ENCODE measurements at places on chromosomes 16 and 17. TPM values are rescaled to one million over a fixed set of nuclear protein-coding genes. Genes with fewer than 3 reads are reported as not detected.

DNA sequence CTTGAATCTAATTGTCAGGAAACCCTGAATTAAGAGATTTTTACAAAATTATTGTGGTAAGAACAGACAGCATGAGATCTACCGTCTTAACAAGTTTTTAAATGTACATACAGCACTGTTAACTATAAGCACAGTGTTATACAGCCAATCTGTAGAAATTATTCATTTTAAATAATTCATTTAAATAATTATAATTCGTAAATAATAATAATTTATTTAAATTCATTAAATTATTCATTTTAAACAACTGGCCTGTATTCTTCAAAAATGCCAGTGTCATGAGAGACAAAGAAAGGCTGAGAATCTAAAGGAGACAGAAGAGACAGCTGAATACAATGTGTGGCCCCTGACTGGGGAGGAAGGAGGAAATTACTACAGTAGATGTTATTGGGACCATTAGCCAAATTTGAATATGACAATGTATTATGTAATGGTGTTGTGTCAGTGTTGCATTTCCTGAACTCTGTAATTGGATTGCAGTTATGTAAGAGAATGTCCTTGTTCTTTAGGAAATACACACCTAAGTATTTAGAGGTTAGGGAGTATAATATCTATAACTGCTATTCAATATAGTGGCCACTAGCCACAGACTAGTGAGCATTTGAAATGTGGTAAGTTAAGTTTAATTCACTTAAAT, 2.3 kb downstream of the RSAD1 start:
- peaks cover 23% of the 10 kb centered on the region for H3K4me1 ChIP-seq
- no peak for DNase-seq
- peaks cover 21% of the 10 kb centered on the region for H3K36me3 ChIP-seq
- H3K27me3 ChIP-seq, result no peaks in the 10 kb centered on the region

- H3K27ac ChIP-seq, result no peak overlapping the region
- no peaks in the 10 kb centered on the region for H3K4me1 ChIP-seq
- no peaks in the 10 kb centered on the region for H3K27me3 ChIP-seq
- no peak for DNase-seq
- H3K36me3 ChIP-seq, result peaks cover 25% of the 10 kb centered on the region
These were observed 31.1 kb upstream of the CARMIL2 start for GRCh38 chr16:67613808-67614207.

- peaks cover 39% of the 10 kb centered on the region for H3K4me1 ChIP-seq
- no peaks in the 10 kb centered on the region for H3K27me3 ChIP-seq
- peak; percentile 50 for DNase-seq
- peak overlapping the region; percentile 52 for H3K4me3 ChIP-seq
These were observed 14.4 kb downstream of the GUCY2D start for GRCh38 chr17:8016632-8017424.

- no peak overlapping the region for H3K4me3 ChIP-seq
- H3K36me3 ChIP-seq, result no peaks in the 10 kb centered on the region
- no peaks in the 10 kb centered on the region for H3K27me3 ChIP-seq
- DNase-seq, result no peak
- H3K27ac ChIP-seq, result no peak overlapping the region
These were observed 2.7 kb upstream of the SEPTIN12 start for GRCh38 chr16:4790871-4791270.

- no peak for DNase-seq
- H3K27me3 ChIP-seq, result no peaks in the 10 kb centered on the region
- peak overlapping the region; percentile 76 for H3K4me3 ChIP-seq
- peak overlapping the region; percentile 0 for H3K27ac ChIP-seq
These were observed 740 bp upstream of the POLR3E start for GRCh38 chr16:22296225-22297113.

GRCh38 chr16:65783709-65784474, 582.6 kb upstream of the CDH5 start:
- H3K4me1 ChIP-seq, result no peaks in the 10 kb centered on the region
- DNase-seq, result no peak

- H3K27ac ChIP-seq, result no peak overlapping the region
- H3K36me3 ChIP-seq, result no peaks in the 10 kb centered on the region
- H3K27me3 ChIP-seq, result no peaks in the 10 kb centered on the region
- DNase-seq, result no peak
These were observed 275.2 kb upstream of the RBFOX1 start for GRCh38 chr16:7057458-7057857.

DNA sequence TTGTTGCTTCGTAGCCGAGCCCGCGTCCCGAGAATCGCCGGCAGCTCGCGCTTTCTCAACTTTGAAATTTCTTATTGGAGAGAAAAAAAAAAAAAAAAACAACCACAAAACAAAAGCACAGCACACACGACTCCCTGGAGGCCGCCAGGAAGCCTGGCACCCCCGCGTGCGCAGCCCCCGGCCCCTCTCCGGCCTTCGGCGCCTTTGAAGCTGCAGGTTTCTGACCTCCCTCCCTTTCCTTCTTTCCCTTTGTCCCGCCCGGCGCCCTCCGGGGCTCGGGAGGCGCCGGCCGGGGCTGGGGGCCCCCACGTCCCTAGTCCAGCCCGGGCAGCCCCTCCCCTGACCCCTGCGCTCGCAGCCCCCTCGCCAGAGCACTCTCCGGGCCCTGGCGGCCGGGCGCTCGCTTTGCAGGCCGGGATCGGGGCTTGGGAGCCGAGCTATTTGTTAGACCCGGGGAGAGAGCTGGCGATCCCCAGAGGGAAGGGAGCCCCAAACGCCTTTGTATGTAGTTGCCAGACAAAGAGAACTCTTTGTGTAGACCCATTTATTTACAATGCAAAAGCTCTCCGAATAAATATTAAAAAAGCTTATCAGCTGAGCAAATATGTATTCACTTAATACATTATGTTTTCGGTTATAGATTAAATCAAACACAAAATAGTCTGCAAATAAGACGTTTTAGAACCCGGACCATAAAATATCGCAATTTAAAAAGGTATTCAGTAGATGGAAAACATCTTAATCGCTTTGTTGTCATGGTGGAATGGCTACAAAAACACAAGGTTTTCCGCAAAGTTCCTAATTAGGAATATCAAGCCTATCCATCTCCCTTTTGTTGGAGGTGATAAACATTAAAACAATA, 2.3 kb downstream of the BAHCC1 start:
- no peak for DNase-seq
- H3K36me3 ChIP-seq, result no peaks in the 10 kb centered on the region
- H3K4me1 ChIP-seq, result no peaks in the 10 kb centered on the region
- H3K27ac ChIP-seq, result peak overlapping the region; percentile 98

DNA sequence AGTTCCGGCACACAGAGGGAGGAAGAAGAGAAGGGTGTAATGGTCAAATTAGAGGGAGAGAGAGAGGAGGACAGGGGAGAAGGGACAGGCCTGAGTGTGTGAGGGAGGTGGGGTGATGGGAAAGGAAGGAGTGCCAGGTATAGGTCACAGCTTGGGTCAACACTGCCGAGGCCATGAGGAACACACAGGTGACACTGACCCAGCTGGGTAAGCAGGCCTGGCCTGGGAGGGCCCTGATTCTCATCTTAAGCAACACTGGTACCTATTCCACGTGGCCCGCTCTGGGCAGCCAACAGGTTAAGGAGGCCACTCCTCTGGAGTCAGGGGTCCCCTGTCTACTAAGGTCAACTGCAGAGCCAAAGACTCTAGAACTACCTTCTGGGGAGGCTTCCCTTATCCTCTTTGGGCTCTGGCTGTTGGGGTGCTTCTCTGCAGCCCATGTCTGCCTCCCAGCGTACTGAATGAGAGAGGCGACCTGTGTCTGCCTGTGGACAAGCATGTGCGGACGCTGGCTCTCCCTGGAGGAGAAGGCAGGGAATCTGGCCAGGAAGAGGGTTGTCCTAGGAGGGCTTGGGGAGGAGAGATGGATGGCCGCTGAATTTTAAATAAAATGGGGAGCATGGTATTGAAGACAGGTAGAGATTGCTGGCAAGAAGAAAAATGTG, 57.6 kb downstream of the RGS9 start:
- H3K27ac ChIP-seq, result no peak overlapping the region
- peaks cover 22% of the 10 kb centered on the region for H3K4me1 ChIP-seq
- H3K27me3 ChIP-seq, result no peaks in the 10 kb centered on the region
- H3K36me3 ChIP-seq, result no peaks in the 10 kb centered on the region

GRCh38 chr17:29777663-29778062, 152.4 kb downstream of the SSH2 start:
- DNase-seq, result no peak
- no peaks in the 10 kb centered on the region for H3K36me3 ChIP-seq
- H3K27me3 ChIP-seq, result no peaks in the 10 kb centered on the region
- H3K4me1 ChIP-seq, result no peaks in the 10 kb centered on the region
- no peak overlapping the region for H3K27ac ChIP-seq

DNA sequence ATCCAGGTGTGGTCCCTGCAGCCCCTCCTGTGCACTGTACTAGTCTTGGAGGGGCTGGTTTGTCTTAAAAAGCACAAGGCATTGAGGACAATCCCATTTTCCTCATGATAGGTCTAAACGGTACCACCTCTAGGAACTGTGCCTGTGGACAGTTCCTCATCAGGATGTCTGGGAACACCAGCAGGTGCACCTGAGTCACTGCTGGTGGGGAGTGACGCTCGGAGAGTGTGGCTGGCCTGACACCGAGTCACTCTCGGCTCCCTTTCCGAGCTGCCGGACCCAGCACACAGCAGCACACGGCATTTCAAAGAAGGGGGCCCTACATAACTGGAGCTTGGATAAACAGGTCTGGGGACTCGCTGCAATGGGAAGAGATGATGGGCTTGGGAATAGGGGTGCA, 25.6 kb downstream of the LRRC75A start:
- H3K27me3 ChIP-seq, result no peaks in the 10 kb centered on the region
- H3K36me3 ChIP-seq, result no peaks in the 10 kb centered on the region
- DNase-seq, result no peak
- peaks cover 10% of the 10 kb centered on the region for H3K4me1 ChIP-seq
- no peak overlapping the region for H3K27ac ChIP-seq
- H3K4me3 ChIP-seq, result no peak overlapping the region

GRCh38 chr16:138049-138417, 440 bp downstream of the NPRL3 start:
- H3K4me1 ChIP-seq, result no peaks in the 10 kb centered on the region
- peak; percentile 58 for DNase-seq
- H3K4me3 ChIP-seq, result peak overlapping the region; percentile 77
- H3K36me3 ChIP-seq, result no peaks in the 10 kb centered on the region
- no peaks in the 10 kb centered on the region for H3K27me3 ChIP-seq

DNA sequence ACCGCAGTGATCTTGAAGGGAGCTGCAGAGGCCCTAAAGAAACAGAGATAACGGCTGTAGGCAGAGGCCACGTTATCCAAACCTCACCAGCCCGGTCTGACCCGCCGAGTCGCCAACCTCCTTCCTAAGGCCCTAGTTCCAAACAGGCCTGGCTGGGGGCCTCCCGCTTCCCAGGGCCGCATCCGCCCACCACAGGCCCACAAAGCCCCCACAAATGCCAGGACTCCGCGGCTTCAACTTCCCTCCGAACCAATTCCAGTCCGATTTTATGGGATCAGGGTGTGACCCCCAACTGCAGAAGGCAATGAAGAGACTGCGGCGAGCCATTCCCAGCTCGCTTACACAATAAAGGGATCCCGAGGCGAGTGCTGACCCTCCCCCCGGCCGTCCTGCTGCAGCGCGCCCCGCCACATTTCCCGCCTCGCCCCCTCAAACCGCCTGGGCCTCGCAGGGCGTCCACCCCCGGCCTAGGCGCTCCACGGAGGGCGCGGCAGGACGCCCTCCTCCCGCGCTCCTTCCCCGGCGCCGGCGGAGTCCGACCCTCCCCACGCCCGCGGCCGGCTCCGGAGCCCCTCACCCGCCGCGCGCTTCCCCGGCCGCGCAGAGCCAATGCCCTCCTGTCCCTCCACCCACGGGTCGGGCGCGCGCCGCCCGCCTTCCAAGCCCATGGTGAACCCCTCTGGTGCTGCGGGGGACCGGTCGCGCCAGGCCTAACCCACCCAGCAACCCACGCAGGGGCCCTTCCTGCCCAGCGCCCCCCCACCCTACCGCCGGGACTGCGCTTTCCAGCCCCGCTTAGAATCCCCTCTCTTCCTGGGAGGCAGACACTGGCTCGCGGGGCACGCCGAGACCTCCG, 926 bp downstream of the MYH10 start:
- H3K27ac ChIP-seq, result peak overlapping the region; percentile 63
- peak; percentile 59 for DNase-seq
- H3K27me3 ChIP-seq, result no peaks in the 10 kb centered on the region

DNA sequence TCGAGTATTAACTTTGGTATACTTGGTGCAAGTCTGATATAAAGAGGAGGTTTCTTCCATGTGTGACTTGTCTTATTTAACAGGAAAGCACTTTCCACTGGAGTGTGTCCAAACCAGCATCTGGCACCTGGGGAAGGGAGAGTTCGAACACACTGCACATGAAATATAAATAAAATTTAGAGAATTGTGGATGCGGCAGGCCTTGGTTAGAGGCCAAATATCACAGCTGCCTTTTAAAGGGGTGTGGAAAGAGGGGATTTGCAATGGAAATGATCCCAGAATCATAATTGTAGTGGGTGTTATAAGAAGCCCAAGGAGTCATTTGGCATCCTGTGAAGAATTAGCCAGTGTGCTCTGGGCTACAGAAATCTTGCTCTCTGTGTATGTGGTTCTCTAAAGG, 4.3 kb upstream of the NXN start:
- H3K36me3 ChIP-seq, result no peaks in the 10 kb centered on the region
- DNase-seq, result no peak
- no peaks in the 10 kb centered on the region for H3K27me3 ChIP-seq
- H3K4me3 ChIP-seq, result no peak overlapping the region
- peaks cover 12% of the 10 kb centered on the region for H3K4me1 ChIP-seq
- no peak overlapping the region for H3K27ac ChIP-seq

GRCh38 chr16:79211586-79211985, 389.0 kb downstream of the MAF start:
- no peak overlapping the region for H3K4me3 ChIP-seq
- H3K4me1 ChIP-seq, result no peaks in the 10 kb centered on the region
- DNase-seq, result no peak
- no peak overlapping the region for H3K27ac ChIP-seq

- no peaks in the 10 kb centered on the region for H3K4me1 ChIP-seq
- DNase-seq, result no peak
- no peak overlapping the region for H3K27ac ChIP-seq
- no peaks in the 10 kb centered on the region for H3K36me3 ChIP-seq
These were observed 11.4 kb downstream of the TAX1BP3 start for GRCh38 chr17:3656755-3657587.

GAS7 gene
- 1.6 TPM for total RNA-seq

MAP3K14 gene
- 6.3 TPM for total RNA-seq

TBC1D3I gene
- total RNA-seq, result not detected

PRR29 gene
- 0.33 TPM for total RNA-seq

TMEM256 gene
- total RNA-seq, result 56.4 TPM

HSF5 gene
- total RNA-seq, result 0.10 TPM

FSCN2 gene
- not detected for total RNA-seq

ABI3 gene
- total RNA-seq, result 5.3 TPM

MYH13 gene
- not detected for total RNA-seq

WDR81 gene
- 27.2 TPM for total RNA-seq

ODAD4 gene
- total RNA-seq, result not detected

ABCA9 gene
- total RNA-seq, result 19.4 TPM

LLGL2 gene
- 71.4 TPM for total RNA-seq

PRSS33 gene
- not detected for total RNA-seq
